Activated CD4-positive, alpha-beta T cell treated with anti-CD3 and anti-CD28 coated beads for 48 hours (primary cell): ENCODE measurements at places on chromosomes 3 and 15.

DNA sequence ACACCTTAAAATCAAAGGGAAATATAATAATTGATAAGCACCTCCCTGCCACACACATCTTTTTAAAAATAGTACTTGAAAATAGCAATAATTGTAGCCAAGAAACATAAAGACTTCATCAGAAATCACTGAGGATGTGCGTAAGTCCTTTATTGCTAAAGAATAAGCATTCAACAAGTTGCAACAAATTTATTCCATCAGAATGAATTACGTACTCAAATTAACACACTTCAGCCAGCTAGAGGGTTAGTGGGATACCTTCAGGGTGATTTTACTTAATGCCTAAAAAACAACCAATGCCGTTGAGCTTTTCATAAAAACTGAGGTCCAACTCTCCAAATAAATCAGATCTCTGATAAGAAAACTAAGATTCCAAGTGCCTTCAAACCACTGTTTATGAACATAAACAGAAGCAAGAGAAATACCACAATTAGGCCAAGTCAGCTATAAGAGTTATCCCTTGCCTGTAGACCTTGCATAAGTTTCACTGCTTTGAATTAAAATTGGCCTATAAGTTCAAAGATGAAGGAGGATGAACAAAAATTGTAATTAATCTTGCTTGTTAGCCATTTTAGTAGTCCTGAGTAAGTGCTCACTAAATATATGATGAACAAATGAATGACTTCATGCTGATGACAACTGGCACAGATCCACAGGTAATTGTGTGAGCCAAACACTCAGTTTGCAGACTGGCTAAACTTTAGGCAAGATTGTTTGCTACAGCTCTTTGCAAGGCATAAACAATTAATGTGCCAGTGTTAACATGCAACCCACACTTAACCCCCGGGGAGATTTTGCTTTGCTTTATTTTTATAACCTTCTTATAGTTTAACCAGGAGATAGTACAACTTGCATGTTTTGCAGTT lies 375.1 kb upstream of the THBS1 start:
- DNase-seq = no peak

DNA sequence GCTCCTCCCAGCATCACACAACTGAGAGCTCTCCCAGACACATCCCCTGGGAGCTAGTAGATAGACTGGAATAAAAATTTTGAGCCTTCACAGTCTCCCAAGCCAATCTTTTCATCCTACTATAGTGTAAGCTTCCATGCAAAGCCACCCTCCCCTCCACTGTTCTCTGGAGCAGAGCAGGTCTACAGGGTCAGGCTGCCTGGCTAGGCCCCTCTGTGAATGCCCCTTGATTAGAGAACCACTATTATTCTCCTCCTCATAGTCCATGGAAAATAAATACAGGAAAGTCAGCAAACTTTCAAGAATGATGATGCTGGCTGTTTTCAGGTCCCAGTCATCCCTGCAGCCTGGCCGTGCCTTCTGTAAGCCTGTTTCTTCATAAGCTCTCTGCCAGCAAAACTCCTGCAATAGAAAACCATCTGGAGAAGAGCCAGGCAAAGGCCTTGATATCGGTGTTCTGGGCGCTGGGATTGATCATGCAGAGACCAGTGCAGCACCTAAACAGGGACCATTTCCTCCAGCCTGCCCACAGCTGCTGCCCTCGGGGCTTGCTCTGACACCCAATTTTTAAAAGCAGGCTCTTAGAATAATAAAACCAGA lies 51.7 kb downstream of the CRYGS start:
- DNase-seq = no peak

GRCh38 chr3:56725175-56725574 lies 42.1 kb upstream of the TASOR start:
- peak; percentile 73 for DNase-seq

DNA sequence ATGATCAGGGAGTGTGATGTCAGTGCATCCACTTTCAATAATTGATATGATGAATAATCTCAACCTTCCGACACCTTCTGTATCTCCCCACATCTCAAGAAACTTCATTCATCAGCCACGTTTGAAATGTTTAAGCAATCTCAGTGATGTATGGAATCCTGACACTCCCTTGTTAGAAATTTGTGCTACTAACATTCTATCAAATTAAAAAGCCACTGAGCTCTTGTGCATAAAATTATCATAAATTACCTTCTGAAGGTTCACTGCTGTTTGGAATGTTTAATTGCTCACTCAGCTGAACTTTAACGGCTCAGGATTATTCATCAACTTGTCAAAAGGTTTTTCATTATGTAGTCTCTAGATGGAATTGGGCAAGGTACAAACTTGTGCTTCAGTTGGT lies 108.4 kb upstream of the DPH6 start:
- no peak for DNase-seq

- no peak for DNase-seq
Observed at GRCh38 chr3:54259636-54260035, 137.3 kb downstream of the CACNA2D3 start.

GRCh38 chr3:123816673-123817207 lies 67.4 kb downstream of the MYLK start:
- no peak for DNase-seq

DNA sequence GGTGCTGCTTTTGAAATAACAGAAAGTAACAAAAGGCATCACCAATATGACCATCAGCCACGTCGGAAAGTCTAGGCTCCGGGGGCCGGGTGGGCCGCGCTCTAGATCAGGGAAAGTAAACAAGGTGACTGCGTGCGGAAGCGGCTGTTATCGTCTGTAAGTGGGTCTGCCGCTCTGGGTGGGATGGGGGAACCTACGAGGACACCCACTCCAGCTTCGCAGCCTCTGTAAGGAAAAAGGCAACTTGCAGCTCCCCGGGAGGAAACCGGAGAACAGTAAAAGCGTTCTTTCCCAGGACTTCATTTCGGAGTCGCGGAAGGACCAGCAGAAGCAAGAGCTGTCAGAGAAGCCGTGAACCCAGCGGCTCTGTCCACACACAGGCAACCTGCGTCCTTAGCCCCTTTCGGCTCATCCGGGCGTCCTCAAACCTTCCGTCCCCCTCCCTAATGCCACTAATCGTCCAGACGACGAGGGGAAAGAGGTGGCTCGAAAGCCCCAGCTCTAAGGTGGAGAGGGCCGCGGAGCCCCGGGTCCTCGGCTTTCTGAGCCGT lies 461 bp downstream of the XRN1 start:
- DNase-seq = peak; percentile 57

DNA sequence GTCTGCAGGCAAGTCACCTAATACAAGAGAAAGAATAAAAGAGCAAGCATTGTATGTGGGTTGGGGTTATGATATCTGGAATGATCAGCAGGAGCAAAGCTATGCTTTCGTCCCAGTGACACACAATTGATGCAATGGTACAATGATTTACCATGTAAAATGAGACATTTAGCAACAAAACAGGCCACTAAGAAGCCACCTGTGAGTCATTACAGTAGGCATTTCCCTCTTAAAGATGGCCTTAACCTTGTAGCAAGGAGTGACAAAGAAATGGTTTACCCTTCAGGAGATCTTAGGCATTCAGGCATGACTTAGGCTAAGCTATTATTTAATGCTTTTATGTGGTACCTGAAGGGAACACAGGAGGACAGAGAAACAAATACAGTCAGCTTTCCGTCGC lies 373.3 kb upstream of the RBMS3 start:
- no peak for DNase-seq

GRCh38 chr15:40313531-40314398 lies 6.0 kb upstream of the PLCB2 start:
- DNase-seq = peak; percentile 41
